WERI-Rb-1 (cell line): ENCODE measurements at places on chromosomes 11 and 22.

- DNase-seq, result no peak
These were observed 133.8 kb upstream of the PITPNB start for GRCh38 chr22:28052825-28053269.

GRCh38 chr11:83280256-83280655 lies 5.9 kb downstream of the CCDC90B start:
- DNase-seq, result no peak

DNA sequence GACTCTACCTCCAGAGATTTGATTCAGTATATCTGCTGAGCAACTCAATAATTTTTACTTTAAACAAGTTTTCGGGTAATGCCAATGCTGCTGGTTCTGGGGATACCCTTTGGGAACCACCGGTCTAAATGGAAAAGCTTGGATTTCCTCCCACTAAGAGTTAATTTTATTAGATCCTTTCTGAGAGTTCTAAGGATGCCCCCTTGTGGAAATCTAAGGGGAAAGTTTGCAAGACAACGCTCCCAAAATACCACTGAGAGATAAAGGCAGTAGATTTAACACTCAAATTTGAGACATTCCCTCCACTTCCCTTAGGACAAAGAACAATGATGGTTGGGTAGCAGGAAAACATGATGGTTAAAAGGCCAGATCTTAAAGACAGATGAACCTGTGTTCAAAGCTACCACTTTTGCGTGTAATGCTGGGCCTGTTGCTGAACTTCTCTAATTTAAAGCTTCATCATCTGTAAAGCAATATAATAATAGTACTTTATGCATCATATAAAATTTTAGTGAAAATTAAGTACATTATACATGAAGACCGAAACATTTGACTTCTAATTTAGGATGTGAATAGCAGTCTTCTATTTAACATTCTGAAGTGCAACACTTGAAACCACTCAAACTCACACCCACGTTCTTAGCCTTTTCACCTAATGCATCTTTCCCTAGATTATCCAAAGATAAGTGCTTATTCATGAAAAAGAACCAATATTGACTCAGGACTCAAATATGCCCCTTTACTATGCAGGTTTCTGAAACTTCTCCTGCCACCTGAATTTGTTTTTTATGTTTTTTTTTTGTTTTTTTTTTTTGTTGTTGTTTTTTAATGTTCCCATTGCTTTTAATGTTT lies 110.1 kb upstream of the LUZP2 start:
- DNase-seq, result no peak

GRCh38 chr22:36419177-36419911 lies 31.6 kb upstream of the MYH9 start:
- no peak for DNase-seq

DNA sequence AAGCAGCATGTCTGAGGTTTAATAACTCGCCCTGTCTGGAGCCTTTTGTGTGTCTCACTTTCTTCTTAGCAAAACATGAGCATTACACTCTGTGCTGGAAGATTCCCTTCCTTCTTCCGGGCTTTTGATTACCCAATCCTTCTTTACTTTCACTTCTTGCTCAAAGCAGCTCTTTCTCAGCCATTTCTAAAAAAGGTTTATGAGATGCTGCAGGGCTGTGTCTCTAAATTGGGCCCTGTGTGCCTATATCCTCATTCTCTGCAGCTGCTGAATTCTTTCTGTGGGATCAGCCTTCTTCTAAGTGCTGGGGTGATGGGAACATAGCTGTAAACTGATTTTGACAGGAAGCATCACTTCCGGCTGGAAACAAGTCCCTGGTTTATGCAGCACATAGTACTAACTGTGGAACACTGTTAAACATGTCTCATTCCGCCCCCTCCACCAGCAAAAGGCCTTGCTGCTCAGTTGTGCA lies 71.8 kb downstream of the PIWIL4 start:
- DNase-seq, result no peak

GRCh38 chr11:15493921-15494620 lies 379.3 kb downstream of the INSC start:
- no peak for DNase-seq

DNA sequence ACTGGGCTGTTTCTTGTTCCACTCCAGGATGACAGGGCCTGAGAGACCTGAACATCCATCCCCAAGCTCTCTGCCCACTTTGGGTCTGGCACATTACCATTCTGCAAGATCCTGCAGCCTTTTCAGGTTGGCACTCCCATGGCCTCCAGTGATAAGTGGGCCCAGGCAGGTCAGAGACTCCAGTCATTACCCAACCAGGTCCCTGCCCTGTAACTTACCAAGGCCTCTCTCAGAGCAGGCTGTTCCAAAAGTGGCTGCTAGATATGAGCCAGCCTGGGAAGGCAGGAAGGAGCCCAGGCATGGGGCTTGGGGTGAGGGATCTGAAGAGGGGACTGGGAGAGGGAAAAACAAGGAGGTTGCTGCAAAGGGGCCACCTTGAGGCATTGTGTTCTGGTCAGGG lies 35.9 kb downstream of the KCNQ1OT1 start:
- DNase-seq, result peak; percentile 2

GRCh38 chr11:65047581-65048422 lies 6.8 kb downstream of the SAC3D1 start:
- DNase-seq, result no peak

DNA sequence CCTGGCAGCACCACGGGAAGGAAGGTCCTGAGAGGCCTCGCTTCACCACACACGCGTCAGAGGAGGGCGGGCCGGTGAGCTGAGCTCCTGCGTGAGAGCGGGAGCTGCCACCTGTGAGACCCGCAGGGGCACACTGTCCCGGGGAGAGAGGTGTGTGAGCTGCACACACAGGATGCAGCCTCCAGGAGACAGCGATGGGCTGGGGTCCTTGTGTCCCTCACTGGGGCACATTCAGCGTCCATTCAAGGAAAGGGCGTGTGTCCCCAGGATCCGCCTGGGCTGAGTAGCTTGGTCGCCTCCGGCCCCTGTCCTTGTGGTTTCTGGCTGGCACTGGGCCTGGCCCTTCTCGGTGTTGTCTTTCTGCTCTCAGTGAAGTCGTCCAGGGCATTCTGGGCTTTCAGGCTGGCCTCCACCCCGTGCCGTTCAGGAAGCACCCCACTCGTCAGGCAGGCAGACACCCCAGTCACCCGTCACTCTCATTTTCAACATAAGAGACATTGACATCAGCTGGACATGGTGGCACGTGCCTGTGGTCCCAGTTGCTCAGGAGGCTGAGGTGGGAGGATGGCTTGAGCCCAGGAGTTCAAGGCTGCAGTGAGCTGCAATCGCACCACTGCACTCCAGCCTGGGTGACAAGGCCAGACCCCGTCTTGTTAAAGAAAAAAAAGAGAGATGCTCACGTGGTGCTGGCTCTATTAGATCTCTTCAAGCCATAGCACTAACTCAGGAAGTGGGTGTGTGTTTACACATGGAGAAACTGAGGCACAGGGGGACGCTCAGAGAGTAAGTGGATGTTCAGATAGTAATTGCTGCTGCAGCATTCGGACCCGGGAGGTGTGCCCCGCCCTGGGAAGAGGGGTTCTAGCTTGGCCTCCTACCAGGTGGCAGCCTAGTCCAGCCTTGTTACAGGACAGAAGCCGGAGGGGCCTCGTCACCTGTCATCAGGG lies 1081.6 kb downstream of the BRD1 start:
- no peak for DNase-seq

GRCh38 chr22:36081023-36081431 lies 52.4 kb upstream of the RBFOX2 start:
- DNase-seq, result no peak

- DNase-seq, result no peak
These were observed 143.2 kb downstream of the APOL5 start for GRCh38 chr22:35860837-35861236.

GRCh38 chr11:46452918-46453517 lies 61.4 kb upstream of the CHRM4 start:
- DNase-seq, result no peak

GRCh38 chr11:27353593-27354358 lies 9.2 kb downstream of the CCDC34 start:
- no peak for DNase-seq

GRCh38 chr22:34934261-34934660 lies 131.7 kb upstream of the ISX start:
- DNase-seq, result no peak

GRCh38 chr11:23767576-23767975 lies 729.3 kb upstream of the LUZP2 start:
- no peak for DNase-seq

DNA sequence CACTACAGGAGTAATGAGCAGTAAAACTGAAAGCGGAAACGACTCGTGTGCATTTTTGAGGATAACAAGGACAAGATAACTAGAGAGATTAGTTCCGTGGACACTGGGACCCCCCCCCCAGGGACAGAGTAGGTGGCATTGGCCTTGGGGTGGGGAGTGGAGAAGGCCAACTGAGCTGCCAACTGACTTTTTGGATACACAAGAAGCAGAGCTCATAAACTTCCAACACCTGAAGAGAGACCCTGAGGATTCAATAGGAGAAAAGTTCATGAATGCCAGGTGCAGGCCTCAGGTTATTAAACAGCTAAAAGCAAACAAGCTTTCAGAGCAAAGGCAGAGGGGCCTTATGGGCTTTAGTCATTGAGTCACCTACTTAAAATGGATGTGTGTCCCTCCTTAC lies 17.6 kb upstream of the PRSS23 start:
- no peak for DNase-seq
